ENCODE measurements at places on chromosomes 7 and 10.
A peak's percentile ranks its signal among the peaks of the same experiment; 100 is the strongest.

GRCh38 chr10:101558671-101559595 lies 29.1 kb downstream of the POLL start:
- DNase-seq, result no peak

DNA sequence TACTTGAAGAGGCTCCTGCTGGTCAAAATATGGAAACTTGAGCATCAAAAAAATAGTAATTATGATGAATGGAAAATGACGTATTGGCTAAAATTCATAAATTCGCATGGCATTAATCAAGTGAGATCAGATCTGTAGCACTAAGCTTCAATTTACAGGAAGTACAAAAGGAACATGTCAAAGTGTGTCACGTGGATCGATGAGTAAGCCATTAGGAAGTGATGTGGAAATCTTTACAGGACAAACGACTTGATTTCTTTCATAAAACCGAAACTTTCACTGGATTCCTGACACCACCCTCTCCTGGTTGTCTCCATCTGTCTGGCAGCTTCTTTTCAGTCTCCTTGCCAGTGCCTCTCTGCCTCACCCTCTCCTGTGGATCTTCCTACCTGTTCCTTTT lies 25.8 kb downstream of the AKR1C8 start:
- no peak for DNase-seq

DNA sequence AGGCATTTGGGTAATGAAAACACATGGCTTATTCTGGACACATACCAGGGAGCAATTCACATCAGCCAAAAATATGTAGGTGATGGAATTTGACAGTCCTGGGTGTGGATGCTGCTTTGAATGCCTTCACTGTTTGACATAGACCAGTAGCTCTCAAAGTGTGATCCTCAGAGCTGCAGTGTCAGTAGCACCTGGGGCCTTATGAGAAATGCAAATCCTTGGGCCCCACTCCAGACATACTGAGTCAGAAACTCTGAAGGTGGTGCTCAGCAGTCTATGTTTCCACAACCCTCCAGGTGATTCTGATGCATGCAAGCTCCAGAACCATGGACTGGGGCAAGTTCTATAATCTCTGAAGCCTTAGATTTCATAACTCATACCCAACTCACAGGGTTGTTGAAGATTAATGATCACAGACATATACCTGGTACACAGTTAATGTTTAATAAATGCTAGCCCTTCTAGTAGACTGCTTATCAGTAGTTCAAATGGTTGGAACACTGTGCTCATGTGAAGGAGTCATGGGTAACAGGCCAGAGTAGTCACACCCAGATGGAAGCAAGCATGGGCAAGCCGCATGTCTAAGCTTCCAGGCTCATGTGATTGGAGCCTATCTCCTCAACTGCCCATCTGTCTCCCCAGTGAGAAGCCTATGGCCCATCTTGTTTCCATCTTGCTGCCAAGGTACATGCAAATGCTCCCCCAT lies 715.7 kb downstream of the GRID1 start:
- DNase-seq, result no peak

DNA sequence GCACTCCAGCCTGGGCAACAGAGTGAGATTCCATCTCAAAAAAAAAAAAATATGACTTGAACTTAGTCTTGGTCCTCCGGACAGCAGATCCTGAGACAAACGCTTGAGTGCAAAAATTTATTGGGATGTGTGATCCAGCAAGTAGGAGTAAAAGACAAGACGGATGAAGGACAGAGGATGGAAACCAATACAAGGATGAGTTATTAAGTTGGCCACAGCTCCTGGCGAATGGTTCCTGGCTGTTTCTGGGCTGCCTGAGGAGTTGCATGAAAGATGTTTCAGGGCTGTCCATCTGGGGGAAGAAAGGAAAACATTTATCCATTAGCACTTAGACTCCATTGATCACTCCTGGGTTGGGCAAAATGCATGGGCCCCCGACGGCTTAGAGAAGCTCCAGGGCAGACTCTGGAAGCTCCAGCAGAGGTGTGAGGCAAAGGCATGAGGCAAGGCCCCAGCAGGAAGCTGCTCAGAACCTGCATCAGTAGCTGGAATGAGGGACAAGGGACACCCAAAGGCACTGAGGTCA lies 98.3 kb upstream of the ZNF438 start:
- DNase-seq, result no peak

- DNase-seq, result no peak
Measured at GRCh38 chr10:63720072-63720537, 198.9 kb downstream of the REEP3 start.

GRCh38 chr7:28956608-28957063 lies 1.5 kb downstream of the TRIL start:
- DNase-seq, result no peak

- DNase-seq, result no peak
Measured at GRCh38 chr7:37394158-37394557, 54.5 kb downstream of the ELMO1 start.

DNA sequence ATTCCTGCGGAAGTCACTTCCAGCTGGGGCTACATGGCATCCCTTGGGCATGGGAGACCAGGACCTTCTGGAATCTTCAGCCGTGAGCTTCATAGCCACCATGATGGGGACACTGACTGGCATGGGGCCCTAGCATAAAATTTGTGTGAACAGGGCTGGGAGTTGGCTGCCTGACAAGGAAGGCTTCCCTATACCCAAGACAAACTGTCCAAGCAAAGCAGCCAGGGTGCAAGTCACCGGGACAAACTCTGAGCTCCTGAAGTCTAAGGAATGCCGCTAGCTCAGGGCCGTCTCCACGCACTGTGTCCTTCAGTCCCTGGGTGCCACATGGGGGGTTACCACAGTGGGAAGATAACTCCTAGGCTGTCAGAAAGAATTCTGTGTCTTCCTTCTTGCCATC lies 627.4 kb downstream of the CALN1 start:
- no peak for DNase-seq

DNA sequence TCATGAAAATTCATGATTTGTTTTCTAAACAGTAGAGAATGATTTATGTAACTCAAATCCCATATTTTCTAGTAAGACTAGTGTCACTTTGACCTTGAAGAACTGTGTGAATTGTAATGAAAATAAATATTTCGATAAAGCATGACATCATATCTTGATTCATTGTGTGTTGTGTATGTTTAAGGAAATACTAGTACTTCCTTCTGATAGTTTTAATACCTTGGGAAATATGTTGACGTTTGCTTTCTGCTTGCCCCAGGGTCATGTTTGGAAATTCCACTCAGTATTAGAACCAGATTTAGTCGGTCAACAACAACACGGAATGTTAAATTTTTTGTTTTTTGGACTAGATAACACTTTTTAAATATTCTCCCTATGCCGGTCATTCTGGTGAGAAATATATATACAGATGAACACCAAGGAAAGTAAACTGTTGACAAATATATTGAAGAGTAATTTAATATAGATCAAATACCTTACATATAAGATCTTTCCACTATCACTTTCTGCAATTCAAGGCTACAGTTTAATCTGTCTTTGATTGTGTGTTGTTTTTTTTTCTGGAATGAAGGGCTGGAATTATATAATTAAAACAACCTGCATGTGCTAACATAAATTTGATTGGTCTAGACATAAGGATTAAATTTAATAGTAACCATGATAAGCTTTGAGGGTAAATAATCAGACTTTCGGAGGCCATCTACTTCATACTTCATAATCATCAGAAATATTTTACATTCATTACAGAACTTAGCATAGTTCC lies 126.2 kb downstream of the MDFIC start:
- peak; percentile 27 for DNase-seq

GRCh38 chr7:2542916-2543871 lies 12.1 kb downstream of the BRAT1 start:
- peak; percentile 1 for DNase-seq

GRCh38 chr10:58384544-58384998 lies 639 bp upstream of the TFAM start:
- DNase-seq, result peak; percentile 6

DNA sequence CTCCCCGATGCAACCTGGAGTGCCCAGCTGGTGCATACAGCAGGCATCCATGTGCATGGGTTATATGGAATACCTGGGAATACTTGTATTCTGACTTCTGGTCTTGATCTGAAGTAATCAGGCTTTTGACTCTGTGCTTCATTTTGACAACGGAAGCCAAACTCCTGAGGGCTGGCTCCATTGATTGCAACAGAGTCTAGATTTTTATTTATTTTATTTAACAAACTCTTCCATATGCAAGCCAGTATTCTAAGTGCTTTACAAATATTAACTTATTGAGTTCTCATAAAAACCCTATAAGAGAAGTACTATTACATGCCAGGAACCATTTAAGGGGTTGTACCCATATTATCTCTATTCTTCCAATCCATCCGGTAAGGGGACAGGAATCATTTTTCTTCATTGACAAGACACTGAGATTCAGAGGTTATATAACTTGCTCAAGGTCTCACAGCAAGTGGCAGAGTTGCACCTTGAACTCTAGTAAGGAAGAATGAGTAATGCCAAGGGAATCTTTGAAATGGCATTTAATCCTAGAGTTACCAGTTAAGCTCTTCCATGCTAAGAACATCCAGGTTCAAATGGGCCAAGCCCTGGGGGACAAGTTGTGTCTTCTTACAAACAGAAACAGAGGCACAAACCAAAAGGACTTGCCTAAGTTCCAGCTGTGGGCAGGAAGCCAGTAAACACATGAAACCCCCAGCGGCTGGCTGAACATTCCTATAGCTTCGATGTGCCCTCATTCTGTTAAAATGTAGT lies 241.0 kb downstream of the WDR11 start:
- no peak for DNase-seq

GRCh38 chr7:16271355-16271915 lies 149.9 kb downstream of the CRPPA start:
- DNase-seq, result no peak

- no peak for DNase-seq
Measured at GRCh38 chr10:97736403-97736901, 476 bp upstream of the ZFYVE27 start.

DNA sequence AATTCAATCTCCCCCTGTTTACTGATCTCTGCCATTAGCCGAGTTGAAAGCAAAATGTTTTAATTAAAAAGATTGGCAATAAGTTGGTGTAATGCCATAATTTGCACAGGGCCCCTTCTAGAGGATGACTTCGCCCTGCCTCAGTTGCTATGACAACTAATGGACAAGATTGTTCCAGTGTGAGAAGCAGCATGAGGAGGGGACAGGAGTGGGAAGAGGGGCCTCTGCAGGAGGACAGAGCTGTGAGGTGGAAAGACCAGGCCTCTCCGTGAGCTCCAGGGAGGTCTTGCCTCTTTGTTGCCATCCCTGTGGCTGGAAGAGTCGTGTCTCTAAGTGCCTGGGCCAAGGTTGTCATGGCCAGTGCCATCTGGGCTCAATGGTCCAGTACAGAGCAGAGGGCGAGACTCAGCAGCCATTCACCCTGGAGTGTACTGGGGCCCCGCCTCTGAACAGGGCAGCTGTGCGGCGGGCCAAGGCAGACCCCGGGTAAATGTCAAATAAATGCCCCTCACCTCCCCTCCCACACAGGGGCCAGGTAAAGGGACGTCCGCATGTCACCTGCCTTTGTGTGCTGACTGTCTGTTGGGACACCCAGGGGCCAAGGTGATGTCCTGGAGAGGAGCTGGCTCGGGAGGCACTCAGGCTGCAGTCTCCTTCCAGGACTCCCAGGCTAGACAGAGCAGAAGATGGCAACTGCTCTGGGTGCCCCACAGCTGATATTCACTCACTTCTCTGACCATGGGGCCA lies 97.0 kb upstream of the RET start:
- no peak for DNase-seq

DNA sequence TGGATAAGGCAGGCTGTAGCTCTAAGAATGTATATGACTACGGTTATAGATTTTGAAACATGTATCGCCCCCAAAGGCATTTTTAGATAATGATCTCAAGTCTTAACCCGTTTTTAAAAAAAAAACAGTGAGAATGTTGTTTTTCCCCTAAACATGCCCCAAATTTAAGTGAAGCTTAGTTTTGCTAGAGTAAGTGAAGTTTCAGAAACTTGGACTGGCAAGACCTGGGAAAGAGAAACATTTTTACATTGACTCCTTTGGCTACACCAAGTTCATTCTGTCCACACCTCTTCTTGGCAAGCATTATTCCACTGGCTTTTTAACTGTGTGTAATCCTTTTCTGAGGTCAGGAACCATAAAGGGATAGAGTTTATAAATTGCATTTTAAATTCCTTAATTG lies 216.7 kb upstream of the CELF2 start:
- DNase-seq, result no peak

DNA sequence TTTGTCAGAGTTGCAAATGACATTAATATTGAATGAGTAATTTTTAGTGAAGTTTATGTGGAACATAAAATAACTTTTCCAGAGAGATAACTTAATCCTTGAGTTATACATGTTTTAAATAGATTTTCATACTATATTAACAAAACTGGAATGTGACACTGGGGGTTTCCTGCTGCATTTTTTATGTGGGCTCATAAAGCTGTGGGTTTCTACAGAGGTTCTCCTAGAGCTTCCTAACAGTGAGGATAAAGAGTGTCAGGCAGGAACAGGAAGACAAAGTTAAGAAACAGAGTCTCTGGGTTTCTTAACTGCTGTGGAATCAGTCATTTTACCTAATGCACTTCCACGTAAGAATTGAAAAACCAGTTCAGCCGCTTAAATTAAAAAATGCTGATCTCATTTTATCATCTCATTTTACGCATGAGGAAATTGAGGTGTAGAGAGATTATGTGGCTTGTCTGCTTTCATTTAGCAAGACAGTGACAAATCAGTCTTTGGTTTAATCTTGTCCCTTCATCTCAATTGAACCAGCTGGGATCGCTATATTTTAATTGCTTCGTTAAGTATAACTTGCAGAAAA lies 5.0 kb downstream of the CD36 start:
- no peak for DNase-seq

DNA sequence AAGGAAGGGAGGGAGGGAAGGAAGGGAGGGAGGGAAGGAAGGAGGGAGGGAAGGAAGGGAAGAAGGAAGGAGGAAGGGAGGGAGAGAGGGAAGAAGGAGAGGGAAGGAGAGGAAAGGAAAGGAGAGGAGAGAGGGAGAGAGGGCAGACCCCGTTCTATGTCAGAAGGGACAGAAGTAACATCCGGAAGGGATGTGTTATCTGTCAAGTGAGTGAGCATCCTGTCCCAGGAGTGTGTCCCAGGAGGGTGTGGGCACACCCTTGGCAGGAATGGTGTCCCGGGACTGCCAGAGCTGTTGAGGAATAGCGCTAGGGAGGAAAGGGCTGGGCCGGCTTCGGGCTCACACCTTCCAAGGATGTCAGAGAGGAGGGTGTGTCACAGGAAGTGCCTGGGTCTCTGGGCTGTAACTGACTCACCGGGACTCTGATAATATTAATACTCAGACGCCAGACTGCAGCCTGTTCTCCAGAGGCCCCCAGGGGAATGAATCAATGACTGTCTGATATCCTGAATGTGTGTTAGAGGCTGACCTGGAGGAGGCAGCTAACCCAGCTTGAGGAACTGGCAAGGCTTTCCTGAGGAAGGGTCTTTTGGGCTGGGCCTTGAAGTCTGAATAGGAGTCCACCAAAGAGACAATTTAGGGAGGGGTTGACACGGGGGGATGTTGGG lies 125.6 kb upstream of the TNRC18 start:
- DNase-seq, result peak; percentile 67

DNA sequence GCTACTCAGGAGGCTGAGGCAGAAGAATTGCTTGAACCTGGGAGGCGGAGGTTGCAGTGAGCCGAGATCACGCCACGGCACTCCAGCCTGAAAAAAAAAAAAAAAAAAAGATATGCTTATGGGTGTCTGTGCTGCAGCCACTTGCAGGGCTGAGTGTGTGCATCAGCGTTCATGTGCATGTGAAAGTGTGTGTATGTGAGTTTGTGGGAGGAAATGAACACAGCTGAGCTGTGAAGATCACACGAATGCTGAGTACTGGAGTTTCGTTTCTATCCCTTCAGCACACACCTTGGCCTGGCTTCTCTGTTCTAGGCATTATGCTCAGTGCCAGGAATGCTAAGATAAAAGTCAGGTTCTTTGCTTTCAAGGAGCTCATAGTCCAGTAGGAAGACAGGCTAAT lies 12.0 kb upstream of the SVOPL start:
- DNase-seq, result no peak

GRCh38 chr10:96832721-96833219 lies 672 bp downstream of the LCOR start:
- peak; percentile 87 for DNase-seq
